Iris pigment epithelial cell (primary cell): ENCODE measurements at places on chromosomes 1 and 21.

DNA sequence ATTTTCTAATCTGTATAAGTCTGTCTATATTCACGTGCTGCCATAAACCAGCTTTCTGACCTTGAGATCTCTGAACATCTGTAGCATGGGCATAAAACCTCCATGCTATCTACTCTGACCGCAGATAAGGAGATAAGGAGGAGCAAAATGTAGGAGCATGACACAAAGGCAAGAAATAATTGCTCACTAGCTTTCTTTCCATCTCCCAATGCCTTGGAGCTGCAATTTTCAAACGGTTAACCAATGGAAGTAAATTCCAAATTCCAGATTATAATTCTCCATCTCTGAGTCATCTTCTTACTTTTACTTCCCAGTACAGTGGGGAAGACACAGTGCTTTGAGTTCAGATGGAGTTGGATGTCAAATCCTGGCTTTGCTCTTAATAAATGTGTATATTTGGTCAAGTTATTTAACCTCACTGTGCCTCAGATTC, 41.6 kb downstream of the CD58 start:
- no peak for DNase-seq

- DNase-seq, result no peak
Observed at GRCh38 chr1:245288796-245289195, 134.0 kb downstream of the KIF26B start.

- peak; percentile 89 for DNase-seq
Observed at GRCh38 chr1:60428127-60428526, 354.6 kb upstream of the C1orf87 start.

DNA sequence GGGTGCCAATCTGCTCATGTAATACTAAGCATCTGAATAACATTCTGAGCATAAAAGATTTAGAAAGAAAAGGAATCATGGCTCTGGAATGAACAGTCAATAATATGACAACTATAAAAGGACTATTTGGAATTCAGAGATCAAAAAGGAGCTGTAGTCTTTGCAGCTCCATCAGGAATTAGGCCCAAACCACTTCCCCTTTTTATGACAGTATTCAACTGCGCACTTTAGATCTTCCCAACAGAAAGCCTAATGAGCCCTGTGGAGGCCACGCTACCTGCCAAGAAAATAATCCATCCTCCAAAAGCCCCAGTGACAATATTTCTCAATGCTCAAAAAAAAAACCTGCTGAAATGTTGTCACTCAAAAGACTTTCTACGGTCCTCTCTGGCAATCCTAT, 163.2 kb downstream of the SNX7 start:
- no peak for DNase-seq

DNA sequence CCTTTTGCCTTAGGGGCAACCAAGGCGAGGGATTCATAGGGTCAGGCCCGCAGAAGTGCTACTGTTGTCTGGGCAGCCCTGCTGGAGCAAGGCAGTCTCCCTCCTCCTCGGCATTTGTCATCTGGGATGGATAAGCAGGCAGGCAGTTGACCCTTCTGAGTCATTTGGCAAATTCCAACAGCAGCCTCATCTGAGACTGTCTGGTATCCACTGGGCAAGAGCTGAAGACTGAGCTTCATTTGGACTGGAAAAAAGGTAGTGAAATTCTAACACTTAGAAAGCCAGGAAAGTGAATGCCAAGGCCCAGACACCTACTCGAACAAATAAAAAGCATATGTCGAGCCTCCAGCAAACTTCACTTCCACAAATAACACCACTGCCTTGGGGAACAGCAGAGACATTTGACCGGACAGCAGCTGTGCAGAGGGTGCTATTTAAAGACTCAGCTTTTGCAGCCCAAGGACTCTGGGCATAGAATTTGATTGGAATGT, 4.0 kb upstream of the ZBTB40 start:
- peak; percentile 75 for DNase-seq

GRCh38 chr1:214002472-214002871, 14.7 kb downstream of the PROX1 start:
- peak; percentile 78 for DNase-seq

GRCh38 chr1:116298746-116299145, 74.3 kb upstream of the ATP1A1 start:
- DNase-seq, result no peak

GRCh38 chr1:181060066-181060465, 26.3 kb downstream of the MR1 start:
- no peak for DNase-seq

- DNase-seq, result peak; percentile 58
Observed at GRCh38 chr1:211135342-211135950, 1.5 kb upstream of the KCNH1 start.

- no peak for DNase-seq
Observed at GRCh38 chr21:45948576-45949141, 32.9 kb upstream of the COL6A1 start.

- peak; percentile 46 for DNase-seq
Observed at GRCh38 chr21:46082963-46083790, 14.7 kb upstream of the COL6A2 start.

- DNase-seq, result peak; percentile 79
Observed at GRCh38 chr21:29372063-29372802, 73.5 kb downstream of the BACH1 start.

- DNase-seq, result peak; percentile 36
Observed at GRCh38 chr1:155527677-155528076, 34.9 kb downstream of the ASH1L start.

- DNase-seq, result no peak
Observed at GRCh38 chr1:110436635-110437034, 14.3 kb upstream of the PROK1 start.
